Endothelial cell of umbilical vein (primary cell): ENCODE measurements at places on chromosomes 16 and 17. TPM values are rescaled to one million over a fixed set of nuclear protein-coding genes. Genes with fewer than 3 reads are reported as not detected.

KRT12 gene
- not detected in 2 replicates for polyA plus RNA-seq

KRTAP16-1 gene
- not detected in 2 replicates for polyA plus RNA-seq

MT4 gene
- not detected in 2 replicates for polyA plus RNA-seq

C17orf67 gene
- polyA plus RNA-seq: 1.9 and 2.4 TPM in 2 replicates

SERPINF2 gene
- polyA plus RNA-seq: 0.03 and 0.14 TPM in 2 replicates

TNFRSF17 gene
- polyA plus RNA-seq: not detected in 2 replicates
